ENCODE measurements at places on chromosomes 12 and 14.

GRCh38 chr12:98485792-98486340, 29.5 kb upstream of the TMPO start:
- DNase-seq = no peak

GRCh38 chr12:32559434-32559833, 119.7 kb upstream of the DNM1L start:
- no peak for DNase-seq

- no peak for DNase-seq
These were observed 151.3 kb upstream of the PRKD1 start for GRCh38 chr14:30078811-30079402.

- DNase-seq = no peak
These were observed 982 bp downstream of the BCL7A start for GRCh38 chr12:122022393-122023338.

- DNase-seq = no peak
These were observed 56.0 kb downstream of the TTC9 start for GRCh38 chr14:70697701-70698100.

All from KBM-7 (cell line).